ENCODE measurements at places on chromosomes 3 and 15.

DNA sequence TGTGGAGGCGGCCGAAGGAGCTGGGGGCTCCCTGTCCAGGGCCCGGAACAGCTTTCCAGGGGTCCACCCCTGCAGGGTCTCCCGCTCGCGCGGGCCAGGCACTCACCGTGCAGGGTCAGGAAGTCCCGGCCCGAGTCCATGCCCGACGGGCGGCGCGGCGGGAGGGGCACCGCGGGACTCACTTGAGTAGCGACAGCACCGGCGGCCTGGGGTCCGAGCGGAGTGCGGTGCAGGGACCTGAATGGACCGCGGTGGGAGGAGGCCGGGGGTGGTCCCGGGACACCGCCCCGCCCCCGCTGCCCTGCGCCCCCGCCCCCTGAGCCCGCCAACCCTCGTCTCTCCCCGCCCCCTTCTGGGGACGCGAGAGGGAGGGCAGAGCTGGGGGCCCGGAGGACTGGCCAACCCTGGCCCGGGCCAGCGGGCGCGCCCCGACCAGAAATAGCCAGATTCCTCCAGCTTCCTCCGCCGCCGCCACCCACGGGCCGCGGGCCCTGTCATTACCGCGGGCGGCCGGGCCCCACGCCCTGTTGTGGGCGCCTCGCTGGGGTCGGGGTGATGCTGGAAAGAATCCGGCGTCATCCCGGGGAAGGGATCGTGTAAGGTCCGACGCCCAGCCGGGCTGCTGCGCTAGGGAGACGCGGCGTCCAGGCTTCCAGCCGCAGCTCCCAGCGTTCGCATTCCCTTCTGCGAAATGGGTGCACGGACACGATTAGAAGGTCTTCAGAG is at the start of gene PLCD1:
PLCD1 (minus strand) TSS at position 243 of the 726 bp plus-strand sequence; CDS start at position 140, 103 bp downstream.
- peak within 1 kb of the TSS; percentile 3 for H3K27ac ChIP-seq
- H3K36me3 ChIP-seq = no peaks in the 10 kb centered on the region
- no peak for DNase-seq
- H3K27me3 ChIP-seq = no peaks in the 10 kb centered on the region
- H3K4me1 ChIP-seq = peaks cover 9% of the 10 kb centered on the region
- peak within 1 kb of the TSS; percentile 60 for H3K4me3 ChIP-seq

- H3K27ac ChIP-seq = peak overlapping the region; percentile 61
- H3K4me1 ChIP-seq = peaks cover 6% of the 10 kb centered on the region
- DNase-seq = peak; percentile 41
- H3K27me3 ChIP-seq = no peaks in the 10 kb centered on the region
- peak overlapping the region; percentile 63 for H3K4me3 ChIP-seq
Observed at GRCh38 chr3:172040981-172041963, 1.9 kb downstream of the FNDC3B start.

- DNase-seq = no peak
- H3K36me3 ChIP-seq = no peaks in the 10 kb centered on the region
- H3K4me3 ChIP-seq = no peak overlapping the region
- H3K27me3 ChIP-seq = peaks cover 56% of the 10 kb centered on the region
Observed at GRCh38 chr3:195803289-195803908, 8.3 kb downstream of the MUC4 start.

GRCh38 chr3:122984007-122984406 is 43.6 kb downstream of the SEMA5B start:
- no peaks in the 10 kb centered on the region for H3K36me3 ChIP-seq
- peaks cover 56% of the 10 kb centered on the region for H3K27me3 ChIP-seq
- no peaks in the 10 kb centered on the region for H3K4me1 ChIP-seq
- DNase-seq = no peak

DNA sequence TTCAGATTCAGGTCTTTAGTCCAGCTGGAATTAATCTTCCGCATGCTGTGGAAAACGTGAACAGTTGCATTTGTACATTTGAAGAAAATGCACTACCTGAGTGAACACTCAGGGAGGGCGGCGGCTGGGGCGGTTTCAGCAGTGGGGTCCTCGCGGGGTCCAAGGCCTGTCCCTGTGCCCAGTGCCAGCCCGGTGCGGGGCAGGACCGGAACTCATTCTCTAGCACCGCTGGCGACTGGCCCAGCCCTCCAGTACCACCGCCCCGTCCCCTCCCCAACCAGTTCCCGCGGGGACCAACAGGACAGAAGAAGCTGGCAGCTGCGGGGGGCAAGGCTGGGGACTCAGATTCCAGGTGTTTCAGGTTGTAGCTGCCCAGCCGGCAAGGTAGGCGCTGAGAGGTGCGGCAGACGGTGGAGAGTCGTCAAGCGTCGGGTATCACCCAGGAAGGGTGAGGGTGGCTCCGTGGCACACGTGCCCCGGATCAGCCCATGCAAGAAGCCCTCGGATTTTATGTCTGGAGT is 72.2 kb upstream of the ARNT2 start:
- no peak overlapping the region for H3K4me3 ChIP-seq
- H3K4me1 ChIP-seq = no peaks in the 10 kb centered on the region
- H3K27me3 ChIP-seq = peaks cover 25% of the 10 kb centered on the region
- H3K27ac ChIP-seq = no peak overlapping the region
- DNase-seq = no peak

DNA sequence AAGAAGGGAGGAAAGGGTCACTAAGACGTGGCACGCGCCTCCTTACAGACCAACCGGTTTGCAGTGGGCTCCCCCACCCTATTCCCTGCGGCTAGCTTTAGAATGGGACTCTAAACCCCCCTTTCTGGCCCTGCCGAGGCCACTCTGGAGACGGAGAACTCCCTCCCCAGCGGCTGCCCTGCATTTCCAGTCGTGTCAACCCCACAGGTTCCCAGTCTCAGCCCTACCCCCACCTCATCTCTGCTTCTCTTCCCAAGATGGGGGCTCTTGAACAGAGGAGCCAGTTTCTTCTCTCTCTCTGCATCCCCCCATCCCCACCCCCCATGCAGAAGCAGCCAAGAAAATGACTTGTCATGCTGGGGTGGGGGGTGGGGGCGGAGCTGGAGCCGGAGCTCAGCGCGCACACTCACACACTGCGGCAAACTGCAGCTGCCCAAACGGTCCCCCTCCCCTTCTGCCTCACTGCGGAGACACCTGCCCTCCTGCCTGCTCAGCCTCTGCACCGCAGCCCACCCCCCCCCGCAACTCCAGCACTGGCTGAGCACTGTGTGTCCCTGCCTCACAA is 871 bp downstream of the MAP1A start:
- peaks cover 27% of the 10 kb centered on the region for H3K36me3 ChIP-seq
- DNase-seq = peak; percentile 63
- no peaks in the 10 kb centered on the region for H3K27me3 ChIP-seq
- peak overlapping the region; percentile 79 for H3K4me3 ChIP-seq
- peaks cover 20% of the 10 kb centered on the region for H3K4me1 ChIP-seq

GRCh38 chr15:80569656-80570055 is 125.5 kb upstream of the ABHD17C start:
- H3K27ac ChIP-seq = 0 out of 2 replicates have a peak overlapping the region, but pooled peaks have one; percentile 17
- peaks cover 18% of the 10 kb centered on the region for H3K4me1 ChIP-seq
- no peak overlapping the region for H3K4me3 ChIP-seq
- DNase-seq = no peak
- no peaks in the 10 kb centered on the region for H3K27me3 ChIP-seq

GRCh38 chr3:169400874-169401273 is 262.6 kb downstream of the MECOM start:
- no peak overlapping the region for H3K27ac ChIP-seq
- H3K4me1 ChIP-seq = no peaks in the 10 kb centered on the region
- H3K4me3 ChIP-seq = no peak overlapping the region
- DNase-seq = no peak

DNA sequence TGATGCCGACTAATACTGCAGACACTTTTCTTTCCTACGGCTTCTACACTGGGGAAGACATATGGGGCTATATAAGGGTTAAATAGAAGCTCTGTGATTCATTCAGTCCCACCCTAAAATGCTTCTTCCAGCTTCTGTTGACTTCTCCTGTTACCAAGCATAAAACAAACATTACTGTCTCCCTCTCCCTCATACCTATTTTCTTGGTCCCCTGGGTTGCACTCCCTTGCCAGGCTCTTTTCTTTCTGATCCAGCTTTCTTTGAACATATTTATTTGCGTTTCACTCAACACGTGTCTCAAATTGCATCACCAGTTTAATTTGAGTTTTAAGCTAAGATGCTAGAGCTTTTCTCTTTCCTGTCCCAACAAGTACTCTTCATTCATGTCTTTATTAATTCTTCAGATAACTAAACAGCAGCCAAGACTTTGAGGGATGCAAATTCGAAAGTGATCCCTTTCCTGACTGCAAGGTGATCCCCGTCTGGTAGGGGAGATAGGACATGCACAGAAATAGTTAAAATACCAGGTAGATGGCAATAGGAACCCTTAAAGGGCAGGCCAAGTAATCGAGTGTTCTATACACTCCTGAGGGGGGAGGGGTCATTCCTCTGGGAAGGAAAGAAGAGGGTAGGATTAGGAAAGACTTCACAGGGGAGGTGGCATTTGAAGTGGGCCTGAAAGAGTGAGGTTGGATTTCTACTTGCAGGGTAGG is 198.6 kb upstream of the BCL6 start:
- H3K27ac ChIP-seq = no peak overlapping the region
- H3K4me1 ChIP-seq = peaks cover 11% of the 10 kb centered on the region
- no peak overlapping the region for H3K4me3 ChIP-seq
- H3K36me3 ChIP-seq = no peaks in the 10 kb centered on the region
- peak; percentile 39 for DNase-seq

DNA sequence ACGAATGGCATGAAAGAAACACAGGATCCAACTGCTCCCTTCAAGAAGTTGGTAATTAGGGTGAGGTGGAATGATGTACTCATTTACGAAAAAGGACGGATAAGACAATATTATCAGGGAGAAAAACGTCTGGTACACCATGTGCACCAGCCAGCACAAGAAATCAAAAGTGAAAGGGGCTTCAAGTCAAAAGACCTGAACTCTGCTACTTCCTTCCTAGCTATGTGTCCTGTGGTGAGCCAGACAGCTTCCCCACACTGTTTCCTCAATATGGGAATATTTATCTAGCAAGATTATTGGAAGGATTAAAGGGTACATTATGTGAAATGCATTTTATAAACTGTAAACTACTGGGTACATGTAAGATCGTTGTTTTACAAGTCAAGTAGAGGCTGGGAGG is 33.9 kb downstream of the RAB27A start:
- H3K4me1 ChIP-seq = peaks cover 25% of the 10 kb centered on the region
- no peak overlapping the region for H3K27ac ChIP-seq
- DNase-seq = no peak
- no peaks in the 10 kb centered on the region for H3K36me3 ChIP-seq
- no peaks in the 10 kb centered on the region for H3K27me3 ChIP-seq
- no peak overlapping the region for H3K4me3 ChIP-seq

DNA sequence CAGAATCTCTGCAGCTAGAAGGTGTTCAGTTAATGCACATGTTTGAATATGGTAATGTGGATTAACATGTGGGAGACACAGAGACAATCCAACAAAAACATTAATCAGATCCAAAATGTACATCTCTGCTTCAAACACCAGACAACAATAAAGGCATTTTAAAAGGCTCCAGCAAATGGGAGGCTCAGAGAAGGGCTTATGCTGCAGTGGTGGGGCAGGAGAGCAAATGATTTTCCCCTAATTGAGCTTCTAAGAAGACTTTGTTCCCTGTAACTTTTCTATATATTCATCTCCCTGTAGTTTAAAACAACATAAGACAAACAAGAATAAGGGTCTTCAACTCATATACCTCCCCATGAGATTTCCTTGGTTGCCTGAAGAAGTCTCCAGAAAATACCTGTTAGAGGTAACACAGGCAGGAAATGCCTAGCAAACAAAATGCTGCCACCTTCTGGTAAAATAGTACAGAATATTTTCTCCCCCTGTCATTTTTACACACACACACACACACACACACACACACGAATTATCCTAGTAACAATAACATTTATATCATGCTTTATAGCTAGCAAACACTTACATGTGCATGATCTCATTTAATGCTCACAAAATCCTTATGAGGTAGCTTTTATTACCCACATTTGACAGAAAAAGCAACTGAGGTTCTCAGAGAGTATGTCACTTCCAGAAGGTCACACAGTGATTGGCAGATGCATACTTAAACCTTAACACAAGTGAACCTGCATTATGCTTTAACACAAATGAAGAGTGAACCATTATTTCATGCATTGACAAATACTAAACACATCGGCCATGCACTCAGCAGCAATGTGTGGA is 123.4 kb upstream of the MB21D2 start:
- no peaks in the 10 kb centered on the region for H3K27me3 ChIP-seq
- DNase-seq = peak; percentile 60
- no peak overlapping the region for H3K4me3 ChIP-seq
- H3K36me3 ChIP-seq = no peaks in the 10 kb centered on the region
- H3K4me1 ChIP-seq = no peaks in the 10 kb centered on the region

DNA sequence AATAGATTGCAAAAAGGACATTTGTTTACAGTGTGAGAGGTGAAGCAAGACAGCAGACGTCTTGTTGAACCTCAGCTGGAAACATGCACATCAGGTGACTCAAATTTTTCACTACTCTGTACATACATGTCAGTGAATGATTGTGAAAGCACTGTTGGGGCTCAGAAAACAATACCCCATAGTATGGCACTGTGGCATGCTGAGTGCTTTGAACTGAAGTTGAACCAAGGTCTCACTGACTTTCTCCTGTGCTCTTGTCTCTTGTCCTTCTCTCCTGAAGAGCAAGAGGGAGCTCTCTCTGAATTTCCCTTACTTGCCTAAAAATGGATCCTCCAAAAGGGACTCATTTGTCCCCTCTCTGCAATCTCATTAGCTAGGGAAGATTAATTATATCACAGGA is 24.5 kb upstream of the NEDD4 start:
- H3K4me3 ChIP-seq = no peak overlapping the region
- H3K27me3 ChIP-seq = no peaks in the 10 kb centered on the region
- H3K27ac ChIP-seq = no peak overlapping the region
- no peaks in the 10 kb centered on the region for H3K36me3 ChIP-seq
- no peaks in the 10 kb centered on the region for H3K4me1 ChIP-seq

DNA sequence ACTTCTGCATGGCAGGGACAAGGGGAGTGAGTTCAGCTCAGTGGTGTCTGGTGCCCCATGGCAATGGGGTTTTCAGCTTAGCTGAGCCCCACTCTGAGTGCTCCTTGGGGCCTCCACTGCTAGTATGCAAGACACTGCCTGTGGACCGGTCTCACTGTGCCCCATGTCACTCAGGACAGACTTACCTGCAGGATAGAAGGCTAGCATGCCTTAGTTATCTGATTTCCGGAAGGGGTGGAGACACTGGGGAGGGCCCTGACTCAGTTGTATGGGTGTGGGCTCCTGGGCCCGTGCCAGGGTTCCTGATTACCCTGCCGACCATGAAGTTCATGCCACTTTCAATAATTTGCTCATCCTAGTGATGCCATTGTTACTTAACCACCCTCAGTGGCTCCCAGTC is 4.3 kb upstream of the SLC6A20 start:
- no peak for DNase-seq
- no peak overlapping the region for H3K4me3 ChIP-seq
- H3K27ac ChIP-seq = no peak overlapping the region
- no peaks in the 10 kb centered on the region for H3K36me3 ChIP-seq

DNA sequence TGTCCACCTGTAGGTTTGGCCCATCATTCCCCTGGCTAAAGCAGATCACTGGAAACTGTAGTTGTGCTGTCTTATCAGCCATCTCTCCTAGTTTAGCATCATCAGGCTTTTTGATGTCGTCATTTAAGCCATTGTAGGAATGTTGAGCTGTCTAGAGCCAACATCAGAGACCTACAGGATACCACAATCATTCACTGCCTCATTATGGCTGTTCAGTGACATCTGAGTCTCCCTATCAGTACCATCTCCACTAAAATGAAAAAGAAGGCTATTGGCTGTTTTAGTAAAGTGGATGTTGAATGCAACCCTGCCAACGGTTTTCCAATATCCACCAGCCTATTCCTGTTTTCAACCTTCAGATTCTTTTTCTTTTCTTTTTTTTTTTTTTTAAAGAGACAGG is 29.2 kb downstream of the RLBP1 start:
- H3K36me3 ChIP-seq = peaks cover 46% of the 10 kb centered on the region
- no peak overlapping the region for H3K27ac ChIP-seq

Measured in IMR-90 (cell line).